AG09309 (cell line): ENCODE measurements at places on chromosomes 3 and 15.

GRCh38 chr15:66269326-66270090, 16.0 kb upstream of the MEGF11 start:
- DNase-seq = peak; percentile 44

- DNase-seq = no peak
Measured at GRCh38 chr3:167783781-167784180, 48.3 kb downstream of the SERPINI1 start.

DNA sequence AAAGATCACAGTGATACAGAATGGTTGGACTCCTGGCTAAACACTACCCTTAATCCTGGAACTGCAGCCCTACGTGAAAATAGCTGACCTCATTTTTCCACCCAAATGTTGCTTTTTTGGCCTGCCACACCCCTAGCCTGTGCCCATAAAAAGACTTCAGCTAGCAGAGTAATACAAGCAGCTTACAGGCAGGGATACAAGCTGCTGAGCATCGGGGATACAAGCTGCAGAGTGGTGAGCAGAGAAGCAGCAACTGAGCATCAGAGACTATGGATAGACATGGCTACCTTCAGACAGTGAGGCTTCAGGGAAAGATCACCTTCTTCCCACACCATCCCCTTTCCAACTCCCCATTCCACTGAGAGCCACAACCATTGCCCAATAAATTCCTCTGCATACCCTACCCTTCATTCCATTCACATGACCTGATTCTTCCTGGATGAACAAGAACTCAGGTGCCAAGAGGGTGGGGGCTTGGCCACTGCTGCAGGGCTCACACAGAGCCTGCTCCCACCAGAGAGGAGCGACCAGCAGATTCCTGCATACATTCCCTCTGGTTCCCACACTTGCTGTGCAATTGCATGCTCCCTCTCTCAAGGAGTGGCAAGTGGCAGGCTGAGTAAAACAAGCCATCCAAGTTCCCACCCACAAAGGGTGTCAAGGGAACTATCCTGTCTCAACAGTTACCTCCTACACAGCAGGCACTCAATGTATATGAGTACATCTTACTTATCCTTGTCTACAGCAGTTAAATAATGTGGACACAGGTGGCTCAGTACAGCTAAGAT, 217.5 kb downstream of the ALCAM start:
- no peak for DNase-seq

DNA sequence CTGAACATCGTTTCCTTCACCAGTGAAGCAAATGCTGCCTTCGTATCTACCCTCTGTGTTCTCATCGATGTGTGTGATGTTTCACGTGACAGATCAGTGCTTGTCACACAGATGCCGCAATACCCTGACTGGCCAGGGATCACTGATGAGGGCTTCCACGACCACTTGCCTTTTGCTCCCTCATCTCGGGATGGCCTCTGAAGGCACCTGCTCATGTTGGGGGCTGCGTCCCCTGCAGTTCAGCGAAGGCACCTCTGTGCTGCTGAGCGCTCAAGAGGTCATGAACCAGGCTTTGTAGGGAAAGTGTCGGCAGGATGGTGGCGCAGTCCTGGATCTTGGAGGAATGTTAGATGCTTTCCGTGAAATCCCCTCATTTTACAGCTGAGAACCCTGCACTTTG, 79.2 kb upstream of the KLF13 start:
- DNase-seq = no peak

- no peak for DNase-seq
Measured at GRCh38 chr3:10928961-10929471, 63.5 kb upstream of the SLC6A1 start.

DNA sequence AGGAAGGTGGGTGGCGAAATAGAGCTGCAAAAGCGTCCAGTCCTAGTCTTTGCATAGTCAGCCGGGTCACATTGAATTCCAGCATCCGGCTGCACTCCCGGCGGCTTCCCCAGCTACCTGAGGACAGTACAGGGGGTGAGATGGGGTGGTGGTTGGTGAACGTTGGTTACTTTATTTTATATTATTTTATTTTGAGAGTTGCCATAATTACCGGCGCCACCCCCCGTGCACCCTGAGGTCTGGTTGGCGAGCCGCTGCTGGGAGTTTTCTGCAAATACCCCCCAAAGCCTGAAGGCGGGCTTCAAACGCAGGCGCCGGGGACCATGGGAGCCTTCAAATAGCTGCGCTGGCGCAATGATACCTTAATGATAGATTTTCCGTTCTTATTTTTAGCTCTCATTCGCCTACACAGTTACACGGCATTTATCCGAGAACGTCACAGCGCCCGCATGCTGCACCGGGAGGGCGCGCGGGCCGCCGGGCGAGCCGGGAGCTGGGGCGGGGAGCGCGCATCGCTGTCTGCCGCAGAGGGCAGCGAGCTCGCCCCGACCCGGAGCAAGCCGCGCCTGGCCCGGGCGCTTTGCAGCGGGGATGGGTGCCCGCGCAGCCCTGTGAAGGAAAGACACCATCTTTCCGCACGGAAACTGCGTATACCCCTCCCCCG, 756 bp upstream of the RASGRF1 start:
- no peak for DNase-seq

DNA sequence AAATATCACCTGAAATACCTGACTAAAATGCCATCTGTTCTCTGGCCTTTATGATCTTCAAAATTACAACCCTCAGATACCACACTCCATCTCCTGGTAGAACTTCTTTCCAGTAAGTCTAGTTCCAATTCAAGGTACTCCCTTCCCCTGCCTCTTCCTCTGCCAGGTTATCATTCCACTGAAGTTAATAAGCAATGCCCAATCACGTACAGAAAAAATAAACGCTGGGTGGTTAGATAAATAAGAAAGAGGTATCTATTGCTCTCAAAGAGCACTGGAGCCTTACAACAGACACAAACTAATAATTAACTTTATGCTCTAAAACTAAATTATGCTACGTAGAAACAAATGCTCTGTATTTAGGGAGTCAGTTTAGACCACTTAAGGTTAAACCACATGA, 112.5 kb downstream of the MYO9A start:
- no peak for DNase-seq

GRCh38 chr3:177284383-177284881, 87.2 kb upstream of the TBL1XR1 start:
- DNase-seq = no peak

DNA sequence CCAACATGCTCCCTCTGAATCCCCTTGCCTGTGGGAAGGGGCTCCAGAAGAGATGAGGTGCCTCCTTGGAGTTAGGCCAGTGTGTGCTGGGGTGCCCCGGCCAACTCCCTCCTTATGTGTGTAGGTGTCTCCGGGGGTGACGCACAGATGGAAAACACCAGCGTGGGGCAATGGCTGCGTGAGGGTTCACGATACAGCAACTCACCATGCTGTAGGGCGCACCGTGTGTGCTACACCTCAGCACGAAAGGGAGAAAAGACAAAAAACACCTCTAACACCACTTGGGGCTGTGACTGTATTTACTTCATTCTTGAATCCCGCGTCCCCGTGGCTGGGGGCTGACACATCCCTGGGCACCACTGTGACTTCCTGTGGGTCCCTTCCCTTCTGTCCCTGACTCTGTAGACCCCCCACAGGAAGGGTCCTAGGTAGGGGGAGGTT, 1.6 kb upstream of the CALML4 start:
- no peak for DNase-seq

DNA sequence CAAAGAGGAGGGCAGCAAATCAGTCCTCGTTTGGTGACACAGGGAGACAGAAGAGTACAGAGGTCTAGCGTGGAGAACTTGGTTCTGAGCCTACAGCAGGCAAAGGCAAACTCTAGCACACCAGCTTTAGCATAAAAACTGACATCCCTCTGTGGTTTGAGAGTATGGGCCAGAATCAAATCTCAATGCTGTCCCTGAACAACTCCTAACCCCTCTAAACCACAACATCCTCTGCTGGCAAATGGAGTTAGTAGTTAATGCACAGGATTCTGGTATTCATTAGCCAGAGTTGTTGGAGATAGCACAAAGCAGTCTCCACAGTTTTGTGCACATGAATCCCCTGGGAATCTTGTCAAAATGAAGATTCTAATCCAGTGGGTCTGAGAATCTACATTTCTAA, 315.8 kb downstream of the NTRK3 start:
- DNase-seq = no peak

DNA sequence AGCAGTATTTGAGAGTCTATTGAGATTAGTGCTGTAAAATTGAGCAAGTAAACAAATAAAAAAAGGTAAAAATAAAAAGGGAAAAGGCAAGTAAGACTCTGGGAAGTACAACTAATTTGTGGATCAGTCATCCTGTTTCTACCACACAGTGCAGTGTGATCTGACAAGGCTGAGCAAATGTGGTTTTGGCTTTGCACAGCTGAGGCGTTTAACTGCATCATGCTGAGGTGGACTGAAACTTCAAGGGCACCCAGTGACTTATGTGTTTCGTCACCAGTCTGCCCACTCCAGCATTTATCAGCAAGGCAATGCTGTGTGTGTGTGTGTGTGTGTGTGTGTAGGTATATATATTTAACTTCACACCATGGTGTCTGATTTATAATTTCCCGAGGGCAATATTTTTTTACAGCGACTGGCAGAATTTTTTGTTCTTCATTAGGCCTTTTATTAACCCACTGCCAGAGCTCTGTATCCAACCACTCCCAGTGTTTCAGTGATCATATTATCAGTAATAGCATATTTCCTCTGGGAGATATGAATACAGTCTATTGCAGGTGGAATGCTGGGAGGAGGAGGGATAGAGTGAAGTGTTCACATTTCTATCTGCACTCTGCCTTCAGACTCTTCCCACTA, 131.5 kb upstream of the SATB1 start:
- DNase-seq = peak; percentile 10

GRCh38 chr3:177885063-177885462, 651.2 kb upstream of the KCNMB2 start:
- DNase-seq = no peak

- DNase-seq = peak; percentile 7
Measured at GRCh38 chr3:39911465-39912309, 102.3 kb downstream of the MYRIP start.

GRCh38 chr3:32421991-32422859, 30.6 kb downstream of the CMTM7 start:
- DNase-seq = peak; percentile 52

GRCh38 chr3:128786434-128787020, 60.5 kb downstream of the RAB7A start:
- DNase-seq = no peak

GRCh38 chr15:101349047-101349951, 54.3 kb upstream of the SNRPA1 start:
- DNase-seq = no peak

GRCh38 chr15:78906316-78906620, 33.6 kb downstream of the MORF4L1 start:
- peak; percentile 66 for DNase-seq

- no peak for DNase-seq
Measured at GRCh38 chr3:9878700-9879099, 1.4 kb downstream of the CIDEC start.

DNA sequence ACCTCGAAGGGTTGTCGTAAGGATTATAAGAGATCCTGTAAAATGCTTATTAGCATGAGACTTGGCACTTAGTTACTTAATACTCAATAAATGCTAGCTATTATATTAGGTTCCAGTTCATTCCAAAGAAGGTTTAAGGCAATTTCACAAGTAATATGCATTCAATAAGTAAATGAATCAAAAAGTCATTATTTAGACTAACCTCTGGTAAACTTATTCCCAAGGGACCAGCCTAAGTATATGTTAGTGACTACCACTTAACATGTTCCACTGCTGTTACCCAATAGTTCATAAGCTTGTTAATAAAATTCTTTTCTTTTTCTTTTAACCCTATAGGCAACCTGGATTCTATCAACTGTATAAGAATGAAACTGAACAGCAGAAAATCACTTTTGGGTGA, 5.1 kb downstream of the PDCD10 start:
- DNase-seq = no peak

DNA sequence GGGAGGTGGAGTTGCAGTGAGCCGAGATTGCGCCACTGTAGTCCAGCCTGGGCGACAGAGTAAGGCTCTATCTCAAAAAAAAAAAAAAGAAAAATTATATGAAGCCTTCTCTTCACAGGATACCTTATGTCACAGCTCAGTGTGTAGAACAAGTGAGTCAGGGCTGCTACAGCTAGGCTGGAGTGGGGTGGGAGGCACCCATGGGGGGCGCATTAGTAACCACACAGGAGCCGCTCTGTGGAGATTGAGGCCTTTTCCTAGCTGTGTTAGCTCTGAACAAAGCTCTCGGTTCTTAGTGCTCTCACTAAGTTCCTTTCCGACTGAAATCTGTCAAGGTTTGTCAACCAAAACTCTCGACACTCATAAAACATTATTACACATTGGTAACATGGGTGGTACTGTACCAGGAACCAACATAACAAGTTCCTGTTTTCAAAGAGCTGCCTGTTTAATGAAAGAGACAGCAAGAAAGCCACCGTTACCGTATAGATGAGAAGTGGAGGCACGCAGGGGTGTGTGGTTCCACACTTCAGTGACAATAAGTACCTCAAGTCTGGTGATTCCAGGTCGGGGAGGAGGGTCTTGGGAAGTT, 4.5 kb downstream of the LRRC31 start:
- DNase-seq = no peak

GRCh38 chr3:46678280-46678679, 15.2 kb downstream of the ALS2CL start:
- no peak for DNase-seq

GRCh38 chr3:54426381-54426780, 304.0 kb downstream of the CACNA2D3 start:
- no peak for DNase-seq

- DNase-seq = no peak
Measured at GRCh38 chr3:69842789-69843188, 103.5 kb downstream of the MITF start.

DNA sequence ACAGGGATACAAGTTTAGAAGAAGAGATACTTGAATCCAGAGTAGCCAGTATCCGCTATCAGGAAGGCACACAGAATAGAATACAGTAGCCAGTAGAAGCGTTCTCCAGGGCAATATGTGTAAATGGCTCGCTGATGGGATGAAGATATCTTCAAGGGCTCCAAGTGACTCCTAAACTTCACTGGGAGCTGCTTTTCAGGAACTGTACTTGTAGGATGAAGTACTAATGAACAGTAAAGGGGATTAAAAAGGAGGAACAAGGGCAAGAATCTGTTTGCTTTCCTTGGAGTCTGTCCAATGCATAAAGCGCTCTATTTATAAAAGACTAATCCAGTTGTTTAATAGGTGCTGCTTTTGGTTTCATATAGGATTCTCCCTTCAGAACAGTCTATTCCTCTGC, 78.4 kb downstream of the THRB start:
- no peak for DNase-seq

GRCh38 chr3:5423076-5423475, 235.6 kb downstream of the EDEM1 start:
- no peak for DNase-seq
